ENCODE measurements at places on chromosomes 4 and X.
A peak's percentile ranks its signal among the peaks of the same experiment; 100 is the strongest.

GRCh38 chr4:78441756-78442155 is 109.8 kb upstream of the ANXA3 start:
- no peak for DNase-seq

GRCh38 chr4:55001538-55001937 is 123.9 kb downstream of the KDR start:
- DNase-seq: no peak

DNA sequence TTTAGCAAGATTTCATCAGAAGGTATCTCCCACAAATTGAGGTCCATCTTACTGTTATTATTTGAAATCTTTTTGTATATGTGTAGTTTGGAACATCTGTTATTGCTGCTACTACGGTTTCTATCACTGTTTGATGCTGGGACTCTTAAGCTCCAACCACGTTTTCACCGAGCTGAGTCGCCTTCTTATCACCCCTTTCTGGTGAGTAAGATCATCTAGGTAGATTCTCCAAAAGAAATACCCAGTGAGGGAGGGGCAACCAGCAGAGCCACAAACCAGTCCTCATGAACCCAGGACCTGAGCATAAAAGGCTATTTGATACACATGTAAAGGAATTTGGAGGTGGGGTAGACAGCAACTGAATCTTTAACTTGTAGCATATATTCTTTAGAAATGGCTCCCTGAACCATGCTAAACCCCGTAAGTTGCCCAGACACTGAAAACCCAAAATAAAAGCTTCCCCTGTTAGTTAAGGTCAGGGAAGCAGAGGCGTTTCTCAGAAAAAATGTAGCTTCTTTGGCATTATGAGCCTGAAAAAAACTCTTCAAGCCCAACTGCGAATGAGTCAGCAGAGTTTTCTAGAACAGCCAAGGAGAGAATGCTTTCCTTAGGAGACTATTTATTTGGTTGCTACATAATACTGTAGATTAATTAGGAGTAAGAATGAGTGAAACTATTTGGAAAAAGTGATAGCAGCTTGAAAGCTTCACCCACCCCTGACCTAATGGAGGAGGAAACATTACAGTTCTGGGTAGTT is 53.8 kb upstream of the ATXN3L start:
- DNase-seq: no peak

GRCh38 chr4:181119186-181119585 is 1124.0 kb upstream of the TENM3 start:
- no peak for DNase-seq

DNA sequence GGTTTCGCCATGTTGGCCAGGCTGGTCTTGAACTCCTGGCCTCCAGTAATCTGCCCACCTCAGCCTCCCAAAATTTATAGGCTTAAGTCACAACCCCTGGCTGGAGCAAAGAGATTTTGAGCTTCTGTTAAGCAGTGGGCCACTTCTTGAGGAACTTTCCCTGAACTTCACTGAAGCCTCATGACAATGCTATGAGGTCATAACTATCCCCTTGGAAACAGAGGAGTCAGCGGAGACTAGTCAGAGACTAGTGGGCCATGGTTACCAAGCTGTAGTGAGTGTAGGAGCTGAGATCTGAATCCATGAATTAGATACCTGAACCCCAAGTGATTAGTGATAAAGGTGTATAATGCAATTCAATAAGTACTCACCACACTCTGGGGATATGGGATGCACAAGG is 145.1 kb upstream of the MSX1 start:
- DNase-seq: no peak

- no peak for DNase-seq
Measured at GRCh38 chr4:139984471-139984870, 169.5 kb downstream of the MAML3 start.

GRCh38 chrX:84956304-84956703 is 47.4 kb upstream of the APOOL start:
- DNase-seq: no peak

- no peak for DNase-seq
Measured at GRCh38 chr4:141801558-141801957, 165.2 kb downstream of the IL15 start.

GRCh38 chr4:122661176-122662160 is 40.6 kb upstream of the IL21 start:
- no peak for DNase-seq

- DNase-seq: no peak
Measured at GRCh38 chrX:129493643-129494042, 29.6 kb downstream of the SMARCA1 start.

DNA sequence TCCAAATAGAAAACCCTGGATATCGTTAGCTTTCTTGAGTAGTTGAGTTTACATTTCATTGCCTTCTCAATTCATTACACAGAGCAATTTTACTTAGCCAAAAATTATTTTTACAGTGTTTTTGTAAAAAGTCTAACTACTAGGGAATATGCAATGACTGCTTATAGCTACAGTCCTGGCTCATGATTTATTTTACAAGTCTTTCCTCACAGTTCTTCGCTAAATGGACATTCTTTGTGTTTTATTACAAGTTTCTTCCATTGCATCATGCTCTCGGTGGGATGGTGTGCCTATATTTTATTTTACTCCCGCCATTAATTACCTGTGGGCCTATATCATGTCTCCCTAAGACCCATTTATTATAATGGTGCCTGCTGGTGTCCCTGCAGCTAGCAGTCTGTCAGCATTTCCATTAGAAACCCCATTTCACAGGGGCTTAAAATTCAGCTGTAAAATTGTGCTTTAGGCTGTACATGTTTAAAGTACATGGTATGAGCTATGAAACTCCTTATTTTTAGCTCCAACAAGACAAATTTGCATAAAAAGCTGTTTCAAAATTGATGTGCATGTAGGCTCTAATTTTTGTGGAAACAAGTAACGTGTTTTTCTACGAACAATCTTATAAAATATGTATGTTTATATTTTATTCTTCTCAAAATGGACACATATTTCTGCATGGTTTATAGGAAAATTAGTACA is 227.4 kb downstream of the SLC7A11 start:
- DNase-seq: no peak

DNA sequence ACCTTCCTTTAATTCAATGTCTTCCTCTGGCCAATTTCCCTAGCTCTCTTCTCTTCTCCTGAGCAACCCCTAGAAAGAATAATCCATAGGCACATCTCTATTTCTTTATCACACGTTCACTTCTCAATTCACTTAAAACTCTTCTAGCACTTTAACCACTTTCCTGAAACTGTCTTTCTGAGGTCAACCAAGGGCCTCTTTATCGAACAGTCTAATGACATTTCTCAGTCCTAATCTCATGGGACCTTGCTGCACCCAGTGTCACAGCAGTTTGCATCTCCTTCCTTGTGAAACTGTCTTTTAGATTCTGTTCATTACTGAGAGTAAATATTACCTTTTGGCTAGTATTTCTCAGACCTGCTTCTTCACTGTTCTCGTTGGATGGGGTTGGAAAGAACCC is 285.3 kb upstream of the RASGEF1B start:
- DNase-seq: no peak

DNA sequence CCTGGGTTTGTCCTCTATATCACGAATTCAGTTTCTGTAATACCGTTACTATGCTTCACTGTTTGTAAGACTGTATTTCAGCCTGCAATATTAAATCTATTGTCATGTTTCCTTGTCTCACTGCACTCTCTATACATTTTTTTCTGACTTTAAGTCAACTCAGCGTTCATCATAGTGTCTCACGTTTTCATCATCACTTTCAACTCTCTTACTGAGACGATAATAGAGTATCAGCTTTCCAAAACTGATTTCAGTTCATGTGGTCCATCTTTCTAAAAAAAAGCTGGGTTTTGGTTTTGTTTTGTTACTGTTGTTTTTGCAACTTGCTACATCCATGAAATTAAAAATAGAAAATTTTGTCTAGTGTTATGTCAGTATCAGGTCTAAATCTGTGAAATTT is 147.7 kb downstream of the TMEM47 start:
- DNase-seq: no peak

DNA sequence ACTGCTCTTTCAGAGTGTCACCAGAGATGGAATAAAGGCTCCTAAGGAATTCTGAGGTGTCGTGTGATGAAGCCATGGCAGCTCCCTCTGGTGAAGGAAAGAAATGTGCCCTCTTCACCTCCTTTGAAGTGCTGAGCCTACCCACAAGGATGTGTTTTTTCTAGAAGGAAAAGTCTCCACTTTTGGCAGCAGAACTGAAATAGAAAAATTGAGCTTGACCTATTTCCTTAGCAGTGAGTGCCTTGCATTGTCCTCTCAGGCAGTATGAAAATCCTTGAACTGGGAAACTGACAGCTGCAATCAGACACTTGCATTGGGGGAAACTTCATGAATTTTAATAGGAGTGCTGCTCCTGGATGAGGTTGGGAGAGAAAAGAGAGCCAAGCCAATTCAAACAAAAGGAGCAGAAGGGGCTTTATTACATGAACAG is 95.2 kb downstream of the DCLK2 start:
- DNase-seq: no peak

DNA sequence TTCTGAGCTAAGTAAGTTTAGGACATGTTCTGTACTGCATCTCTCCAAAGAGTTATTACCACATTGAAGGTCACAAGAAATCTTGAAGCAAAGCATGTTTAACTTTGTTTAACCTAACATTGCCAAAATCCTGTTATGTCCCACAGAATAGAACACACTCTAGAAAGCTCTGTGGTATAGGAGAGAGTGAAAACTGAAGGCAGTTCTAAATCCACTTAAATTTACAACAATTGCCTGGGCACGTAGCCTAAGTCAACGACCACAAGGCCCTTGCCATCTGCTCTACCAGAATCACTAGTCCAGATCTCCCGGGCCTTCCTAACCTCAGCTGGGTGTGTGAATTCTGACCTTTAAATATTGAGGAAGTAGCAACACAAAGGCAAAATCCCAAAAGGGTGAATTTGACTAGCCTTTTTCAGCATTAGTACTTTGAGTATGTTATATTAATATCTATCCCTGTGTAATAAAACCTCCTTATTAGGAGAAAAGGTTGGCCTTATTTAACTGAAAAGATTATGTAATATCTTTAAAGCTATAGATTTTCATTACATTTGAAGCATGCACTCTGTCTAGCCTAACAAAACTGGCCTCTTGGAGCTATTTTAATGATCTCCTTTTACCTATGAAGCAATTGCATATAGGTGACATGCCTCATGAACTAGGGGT is 4.5 kb upstream of the MAML3 start:
- DNase-seq: peak; percentile 46

DNA sequence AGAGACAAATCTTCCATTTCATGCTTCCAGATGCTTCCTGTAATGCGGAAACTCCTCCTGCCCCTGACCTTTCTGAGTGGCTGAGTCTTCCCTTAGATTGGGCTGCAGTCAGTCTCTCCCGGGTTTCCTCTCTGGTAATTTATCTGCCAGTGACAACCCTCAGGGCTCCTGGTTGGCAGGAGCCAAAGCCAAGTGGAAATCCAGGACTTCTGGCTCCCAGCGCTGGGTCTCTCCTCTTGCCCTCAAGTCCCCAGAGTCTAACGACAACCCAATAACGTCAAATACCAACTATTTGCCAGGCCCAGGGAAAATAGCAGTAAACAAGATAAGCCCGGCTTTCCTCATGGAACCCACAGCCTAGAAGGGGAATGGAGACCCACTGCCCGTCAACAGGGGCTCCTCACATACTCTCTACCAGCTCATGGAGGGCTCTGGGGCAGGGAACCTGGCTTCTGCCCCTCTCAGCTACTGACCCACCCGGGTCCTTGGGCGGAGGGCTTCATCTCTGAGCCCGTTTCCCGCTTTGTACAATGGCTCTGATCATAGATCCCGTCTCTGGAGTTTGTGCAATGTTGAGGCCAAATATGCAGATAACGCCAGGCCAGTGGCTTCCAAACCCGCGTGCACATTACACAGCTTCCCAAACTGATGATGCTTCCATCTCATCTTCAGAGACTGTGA is 1.1 kb upstream of the TBC1D14 start:
- DNase-seq: peak; percentile 58

DNA sequence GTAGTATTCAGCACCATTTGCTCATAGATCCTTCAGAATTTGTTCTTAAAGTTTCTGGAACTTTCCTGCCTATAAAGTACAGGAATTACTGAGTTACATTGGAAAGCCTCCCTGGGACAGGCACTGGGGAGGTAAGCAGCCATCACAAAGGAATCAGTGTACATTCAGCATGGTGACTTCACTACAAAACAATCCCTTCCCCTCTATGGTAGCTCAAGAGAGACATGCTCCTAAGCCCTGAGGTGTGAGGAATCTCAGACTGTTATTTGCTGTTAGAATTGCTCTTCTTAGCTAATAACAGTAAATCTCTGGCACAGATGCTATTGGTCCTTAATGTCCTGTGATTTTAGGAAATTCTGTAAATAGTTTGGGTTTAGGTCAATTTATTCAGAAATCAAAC is 1898.0 kb upstream of the PCDH7 start:
- DNase-seq: no peak

DNA sequence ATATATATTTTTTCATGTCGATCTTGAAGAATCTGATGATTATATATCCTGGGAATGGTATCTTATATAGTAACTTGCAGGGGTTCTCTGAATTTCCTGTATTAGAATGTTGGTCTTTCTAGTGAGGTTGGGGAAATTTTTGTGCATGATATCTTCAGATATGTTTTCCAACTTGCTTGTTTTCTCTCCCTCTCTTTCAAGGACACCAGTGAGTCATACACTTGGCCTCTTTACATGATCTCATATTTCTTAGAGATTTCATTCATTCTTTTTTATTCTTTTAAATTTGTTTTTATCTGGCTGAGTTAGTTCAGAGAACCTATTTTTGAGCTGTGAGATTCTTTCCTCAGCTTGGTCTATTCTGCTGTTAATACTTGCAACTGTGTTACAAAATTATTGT is 27.2 kb upstream of the C4orf17 start:
- DNase-seq: no peak

DNA sequence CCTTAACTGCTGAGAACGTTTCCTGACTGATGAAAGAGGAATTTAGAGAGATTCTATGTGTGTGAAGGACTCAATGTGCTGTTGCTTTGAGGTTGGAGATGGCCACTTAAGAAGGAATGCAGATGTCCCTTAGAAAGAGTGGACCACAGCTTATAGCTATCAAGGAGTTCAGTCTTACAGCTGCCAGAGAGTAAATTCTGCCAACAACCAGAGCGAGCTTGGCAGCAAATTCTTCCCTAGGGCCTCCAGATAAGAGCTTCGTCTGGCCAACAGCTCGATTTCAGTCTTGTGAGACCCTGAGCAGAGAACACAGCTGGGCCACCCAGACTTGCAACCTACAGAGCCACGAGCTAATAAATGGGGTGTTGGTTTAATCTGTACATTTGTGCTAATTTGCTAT is 21.8 kb downstream of the MID1 start:
- no peak for DNase-seq

- DNase-seq: no peak
Measured at GRCh38 chr4:93437991-93438390, 390.6 kb upstream of the ATOH1 start.

- peak; percentile 27 for DNase-seq
Measured at GRCh38 chrX:101759000-101759399, 99.3 kb upstream of the ARMCX2 start.

All from SK-N-SH (cell line).